Inflammatory macrophage (primary cell): ENCODE measurements at places on chromosomes 7 and 10.

DNA sequence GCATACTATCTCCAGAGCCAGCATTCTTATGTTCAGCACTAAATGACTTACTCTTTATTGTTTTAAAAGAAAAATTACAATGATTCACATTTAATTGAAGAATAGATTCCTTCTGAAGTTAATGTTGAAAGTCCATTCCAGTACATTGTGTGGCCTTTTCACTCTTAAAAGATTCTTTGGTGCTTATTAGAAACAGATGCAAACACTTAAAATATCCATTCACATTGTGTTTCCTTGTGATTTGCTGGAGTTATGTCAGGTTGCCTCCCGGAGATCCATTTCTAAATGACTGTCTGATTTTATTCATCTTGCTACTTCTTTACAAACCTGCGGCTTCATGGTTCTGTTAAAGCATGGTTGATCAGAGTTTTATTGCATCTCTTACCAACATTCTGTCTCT is 152.8 kb downstream of the FOXP2 start:
- no peak for DNase-seq

DNA sequence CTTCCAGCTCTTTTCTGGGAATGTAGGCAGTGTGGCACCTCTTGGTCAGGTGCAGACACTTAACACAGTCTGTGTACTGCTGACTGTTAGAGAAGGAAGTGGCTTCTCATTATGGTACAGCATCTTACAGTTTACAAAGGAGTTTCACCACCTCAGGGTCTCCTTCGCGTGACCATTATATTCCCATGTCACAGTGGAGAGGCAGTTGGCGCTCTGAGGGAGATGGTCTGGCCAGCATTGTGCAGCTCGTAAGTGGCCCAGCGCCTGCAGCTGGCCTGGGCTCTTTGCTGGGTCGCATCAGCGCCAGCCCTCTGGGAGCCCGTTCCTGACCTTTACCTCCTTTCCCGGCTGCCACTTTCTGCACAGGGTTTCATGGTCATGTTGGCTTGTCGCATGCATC is 15.4 kb downstream of the TSPAN15 start:
- no peak for DNase-seq

DNA sequence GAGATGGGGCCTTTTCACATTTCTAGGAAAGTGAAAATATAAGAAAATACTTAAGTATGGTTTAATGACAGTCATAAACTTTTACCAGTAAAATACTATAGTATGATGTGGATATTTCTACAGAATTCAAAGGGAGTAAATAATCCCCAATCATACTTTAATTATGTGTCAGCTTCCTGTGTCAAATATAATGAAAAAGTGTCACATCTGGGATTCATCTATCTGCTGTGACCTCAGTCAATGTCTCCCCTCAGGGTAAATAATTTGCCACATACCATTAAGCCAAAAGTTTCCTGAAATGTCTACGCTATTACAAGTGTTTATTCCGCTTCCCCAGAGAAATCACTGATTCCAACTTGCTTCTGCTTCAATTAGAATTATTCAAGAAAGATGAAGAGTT is 110.5 kb downstream of the ITGA8 start:
- no peak for DNase-seq

DNA sequence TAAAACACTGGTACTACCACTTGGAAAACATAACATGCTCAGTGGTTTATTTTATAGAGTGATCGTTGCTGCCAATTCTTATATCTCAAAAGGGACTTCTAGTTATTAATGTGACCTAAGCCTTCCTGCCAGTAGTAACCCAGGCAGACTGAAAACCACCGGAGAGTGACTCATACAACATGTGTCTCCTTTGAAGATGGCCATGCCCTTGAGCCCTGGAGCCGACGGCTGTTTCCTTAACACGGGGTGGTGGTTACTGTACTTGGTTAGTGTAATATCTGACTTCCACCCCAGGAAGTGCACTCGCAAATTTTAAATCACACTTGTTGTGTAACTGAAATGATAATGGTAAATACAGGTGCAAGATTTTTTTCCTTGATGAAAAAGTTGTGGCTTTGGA is 30.5 kb downstream of the JAKMIP3 start:
- peak; percentile 19 for DNase-seq

GRCh38 chr7:25379351-25380300 is 151.3 kb upstream of the NPVF start:
- no peak for DNase-seq

DNA sequence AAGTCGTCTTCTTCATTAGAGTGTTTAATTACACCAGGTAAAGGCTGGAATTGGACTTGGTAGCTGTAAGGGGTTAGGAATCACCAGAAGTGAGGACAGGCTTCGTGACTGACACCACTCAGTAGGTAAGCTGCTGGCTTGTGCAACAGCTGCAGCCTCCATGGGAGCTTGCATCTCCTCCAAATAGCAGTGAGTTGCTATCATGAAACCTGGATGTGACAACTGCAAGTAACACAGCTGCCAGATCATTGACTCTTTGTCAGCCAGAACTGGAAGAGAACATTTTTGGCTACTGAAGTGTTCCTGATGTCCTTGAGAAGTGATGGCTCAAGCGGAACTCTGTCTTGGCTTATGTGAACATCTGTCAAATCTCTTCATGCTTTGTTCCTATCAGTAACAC is 64.1 kb upstream of the MSRB2 start:
- no peak for DNase-seq

DNA sequence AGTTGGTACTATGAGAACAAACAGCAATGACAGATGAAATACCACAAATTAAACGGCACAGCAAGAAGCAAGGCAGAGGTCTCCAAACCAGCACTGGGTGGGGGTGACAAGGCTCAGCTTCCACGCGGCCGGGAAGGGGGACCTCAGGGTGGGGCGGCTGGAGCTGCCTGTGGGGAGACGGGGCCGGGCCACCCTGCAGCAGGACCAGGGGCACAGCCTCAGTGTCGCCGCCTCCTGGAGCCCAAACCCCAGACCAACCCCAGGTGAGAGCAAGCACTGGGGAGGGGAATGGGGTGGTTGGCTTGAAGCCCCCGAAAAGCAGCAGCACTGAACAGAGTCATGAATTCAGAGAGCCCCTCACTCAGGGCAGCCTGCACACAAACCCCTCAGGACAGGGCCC is 49.3 kb upstream of the PRKAR1B start:
- DNase-seq, result no peak

GRCh38 chr7:25565949-25566348 is 337.7 kb upstream of the NPVF start:
- peak; percentile 74 for DNase-seq

DNA sequence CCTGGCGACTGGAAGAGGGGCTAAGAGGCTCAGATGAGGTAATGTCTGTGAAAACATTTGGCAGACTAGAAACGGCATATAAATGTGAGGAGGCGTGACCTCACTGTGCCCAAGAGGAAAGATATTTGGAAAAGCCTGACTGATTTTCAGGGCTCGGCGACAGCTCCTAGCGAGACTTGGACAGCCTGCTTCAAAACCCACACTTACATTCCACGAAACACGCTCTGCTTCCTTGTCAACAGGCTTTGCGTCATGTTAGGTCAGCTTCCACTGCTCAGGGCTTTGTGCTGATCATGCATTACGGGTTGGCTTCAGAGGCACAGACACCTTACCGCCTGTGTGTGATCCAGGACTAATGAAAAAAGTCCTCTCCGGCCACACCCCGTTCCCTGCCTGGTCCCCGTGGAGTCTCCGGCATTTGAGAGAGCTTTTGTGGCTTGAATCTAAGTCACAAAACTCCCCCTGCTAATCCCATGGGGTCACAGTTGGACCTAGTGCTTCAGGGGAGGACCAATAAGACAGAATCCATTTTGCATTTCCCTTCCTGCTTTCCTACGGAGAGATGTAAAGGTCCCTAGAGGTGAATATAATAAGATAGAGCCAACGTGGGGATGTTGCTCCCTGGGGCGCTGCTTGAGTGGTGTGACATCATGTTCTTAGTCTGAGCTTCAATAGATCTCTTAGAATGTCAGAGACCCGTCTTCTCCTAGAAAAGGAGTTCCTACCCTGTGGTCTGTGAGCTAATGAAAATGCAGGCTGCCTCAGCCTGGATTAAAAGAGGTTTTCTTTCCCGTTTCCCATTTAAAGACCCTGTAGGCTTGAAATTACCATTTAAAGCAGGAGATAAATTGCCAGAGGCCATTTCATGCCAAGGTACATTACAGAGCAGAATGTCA is 25.5 kb downstream of the FGFBP3 start:
- no peak for DNase-seq

- DNase-seq, result no peak
Observed at GRCh38 chr7:33494474-33494873, 365.1 kb downstream of the BBS9 start.

DNA sequence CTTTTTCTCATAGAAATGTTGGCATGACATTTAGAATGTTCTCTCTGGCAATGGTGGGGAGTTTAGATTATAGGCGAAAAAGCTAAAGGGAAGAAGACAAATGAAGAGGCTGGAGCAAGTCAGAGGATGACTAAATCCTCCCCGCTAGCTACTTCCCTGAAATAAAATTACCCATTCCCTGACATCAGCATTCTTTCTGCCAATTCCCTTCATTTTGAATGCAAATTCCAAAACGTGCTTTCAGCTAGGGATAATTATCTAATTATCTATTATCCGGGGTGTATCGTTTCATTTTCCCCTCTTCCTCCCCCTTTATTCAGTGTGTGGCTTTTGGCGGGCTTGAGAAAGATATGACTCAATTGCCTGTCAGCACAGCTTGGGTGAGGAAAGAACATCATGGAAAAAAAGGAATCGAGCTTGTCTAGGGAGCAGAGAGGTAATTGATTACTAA is 672.3 kb downstream of the TNS3 start:
- DNase-seq, result no peak

- no peak for DNase-seq
Observed at GRCh38 chr10:51935341-51935740, 235.9 kb upstream of the CSTF2T start.

DNA sequence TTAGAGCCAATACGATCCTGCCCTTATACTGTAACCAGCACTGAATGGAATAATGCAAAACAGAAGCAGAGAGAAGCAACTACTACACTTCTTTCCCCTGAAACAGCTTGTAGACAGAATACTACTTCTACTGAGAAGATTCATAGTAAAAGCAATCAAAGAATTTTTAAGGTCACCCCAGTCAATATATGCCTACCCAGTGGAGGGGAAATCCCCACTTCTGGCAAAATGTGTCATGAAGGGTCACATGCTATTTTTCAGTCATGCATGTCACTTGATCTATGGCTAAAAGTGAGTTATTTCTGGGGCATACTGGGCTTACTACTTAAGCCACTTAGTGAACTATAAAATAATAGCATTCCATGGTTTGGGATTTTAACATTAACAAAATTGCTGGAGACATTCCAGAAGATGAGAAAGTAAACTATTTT is 25.6 kb downstream of the IRF5 start:
- DNase-seq, result peak; percentile 88

- no peak for DNase-seq
Observed at GRCh38 chr10:124340033-124340760, 78.5 kb downstream of the OAT start.

GRCh38 chr7:127252377-127252713 is 396 bp downstream of the GRM8 start:
- no peak for DNase-seq

- DNase-seq, result no peak
Observed at GRCh38 chr10:121375172-121375571, 223.1 kb downstream of the FGFR2 start.

- DNase-seq, result no peak
Observed at GRCh38 chr10:124124769-124125161, 31.4 kb upstream of the CHST15 start.

DNA sequence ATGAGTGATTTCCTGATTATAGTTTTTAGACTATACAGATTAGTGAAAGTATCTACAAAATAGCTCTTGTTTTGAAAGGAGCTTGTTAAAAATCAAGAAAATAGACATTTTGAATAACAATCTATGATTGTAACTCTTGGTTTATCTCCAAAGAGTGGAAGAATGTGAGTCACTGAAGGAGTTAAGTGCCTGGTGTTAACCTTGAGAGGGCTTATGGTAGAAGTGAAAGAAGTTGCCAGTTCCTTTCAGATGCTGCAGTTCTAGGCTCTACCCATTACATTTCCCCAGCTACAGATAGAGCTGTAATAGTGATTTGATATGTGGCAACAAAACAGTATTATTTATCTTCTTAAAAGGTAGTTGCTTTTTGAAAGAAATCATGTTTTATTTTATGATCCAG is 12.7 kb downstream of the NRBF2 start:
- DNase-seq, result no peak
